ENCODE measurements at places on chromosomes 13 and 19.

DNA sequence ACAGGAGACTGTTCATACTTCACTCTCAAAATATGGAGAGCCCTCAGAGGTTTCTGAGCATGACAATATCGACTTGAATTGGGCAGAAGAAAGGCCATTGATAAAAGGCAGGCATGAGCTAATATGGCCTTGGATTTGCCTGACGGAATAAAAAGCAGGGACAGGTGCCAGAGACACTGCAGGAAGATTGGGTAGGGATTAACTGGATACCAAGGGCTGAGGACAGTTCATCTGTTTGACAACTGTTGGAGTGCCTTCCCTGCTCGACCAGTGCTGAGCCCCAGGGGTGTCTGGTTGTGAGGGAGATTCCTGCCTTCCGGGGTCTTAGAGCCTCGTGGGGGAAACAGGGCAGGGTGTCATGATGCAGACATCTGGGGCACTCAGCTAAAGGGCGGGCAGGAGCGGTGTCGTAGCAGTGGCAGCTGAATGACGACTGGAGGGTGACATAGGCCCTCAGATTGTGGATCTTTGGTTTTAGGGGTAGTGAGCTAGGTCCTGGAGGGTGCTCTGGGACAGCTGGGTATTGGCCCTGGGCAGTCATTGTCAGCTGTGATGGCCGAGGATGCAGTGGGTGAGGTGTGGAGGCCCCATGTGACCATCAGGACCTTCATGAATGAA, 12.3 kb downstream of the GATAD2A start:
- DNase-seq: no peak

DNA sequence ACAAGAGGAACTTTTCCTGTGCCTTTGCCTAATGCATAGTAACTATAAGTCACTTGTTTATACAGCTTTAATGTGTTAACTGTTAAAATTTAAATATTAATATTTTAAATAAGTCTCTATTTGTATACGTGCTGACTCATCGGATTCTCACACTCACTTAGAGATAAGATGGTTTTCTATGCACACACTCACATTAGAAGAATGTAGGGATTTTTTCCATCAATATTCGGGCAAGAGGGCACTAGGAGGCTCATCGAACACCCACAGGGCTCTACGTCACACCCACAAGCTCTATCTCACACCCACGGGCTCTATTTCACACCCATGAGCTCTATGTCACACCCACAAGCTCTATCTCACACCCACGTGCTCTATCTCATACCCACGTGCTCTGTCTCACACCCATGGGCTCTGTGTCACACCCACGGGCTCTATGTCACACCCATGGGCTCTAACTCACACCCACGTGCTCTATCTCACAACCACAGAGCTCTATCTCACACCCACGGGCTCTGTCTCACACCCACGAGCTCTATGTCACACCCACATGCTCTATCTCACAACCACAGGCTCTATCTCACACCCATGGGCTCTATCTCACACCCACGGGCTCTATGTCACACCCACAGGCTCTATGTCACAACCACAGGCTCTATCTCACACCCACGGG, 73.4 kb downstream of the COL4A2 start:
- DNase-seq: no peak

GRCh38 chr13:62210951-62211350, 795.3 kb upstream of the PCDH20 start:
- no peak for DNase-seq

- peak; percentile 67 for DNase-seq
Measured at GRCh38 chr19:57664269-57665127, 4.2 kb upstream of the ZSCAN4 start.

DNA sequence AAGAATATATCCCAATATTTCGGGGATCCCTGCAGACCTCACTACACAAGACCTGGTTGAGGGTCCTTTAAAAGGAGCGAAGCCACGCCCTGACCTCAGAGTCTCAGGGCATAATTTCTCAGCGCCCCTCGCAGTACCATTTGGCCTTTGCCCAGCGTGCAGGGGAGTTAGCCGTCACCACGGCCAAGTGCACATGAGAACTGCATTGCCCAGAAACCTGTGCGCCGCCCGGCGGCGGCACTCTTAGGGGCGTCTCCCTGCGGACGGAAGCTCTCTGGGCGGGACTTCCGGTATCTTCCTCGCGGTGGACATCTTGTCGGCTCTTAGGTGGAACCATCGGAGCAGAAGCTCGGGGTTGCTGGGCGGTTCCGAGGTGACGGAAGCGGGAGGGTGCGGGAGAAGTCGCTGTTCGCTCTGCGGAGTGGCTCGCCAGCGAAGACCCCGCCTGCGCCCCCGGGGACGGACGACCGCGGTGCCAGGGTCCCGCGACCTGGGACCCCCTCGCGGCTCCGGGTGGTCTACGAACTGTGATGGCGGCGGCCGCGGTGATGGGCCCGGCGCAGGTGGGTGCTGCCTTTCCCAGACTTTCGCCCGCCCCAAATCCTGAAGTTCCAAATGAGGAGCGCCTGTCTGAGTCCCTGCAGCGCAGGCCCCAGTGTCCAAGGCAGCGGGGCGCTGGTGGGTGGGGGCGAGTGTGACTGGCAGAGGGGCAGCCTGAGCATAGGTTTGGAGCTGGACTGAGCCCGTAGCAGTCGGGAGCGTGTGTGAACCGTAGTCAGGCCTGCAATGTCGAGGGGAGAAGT, at the start of gene ZNF134:
Gene ZNF134 (plus strand): TSS at position 302 of the 803 bp plus-strand sequence. CDS start 5,227 bp downstream, outside the sequence.
- peak; percentile 93 for DNase-seq

- no peak for DNase-seq
Measured at GRCh38 chr13:80430561-80430960, 89.6 kb upstream of the SPRY2 start.

- DNase-seq: no peak
Measured at GRCh38 chr13:98068521-98068920, 74.4 kb upstream of the FARP1 start.

DNA sequence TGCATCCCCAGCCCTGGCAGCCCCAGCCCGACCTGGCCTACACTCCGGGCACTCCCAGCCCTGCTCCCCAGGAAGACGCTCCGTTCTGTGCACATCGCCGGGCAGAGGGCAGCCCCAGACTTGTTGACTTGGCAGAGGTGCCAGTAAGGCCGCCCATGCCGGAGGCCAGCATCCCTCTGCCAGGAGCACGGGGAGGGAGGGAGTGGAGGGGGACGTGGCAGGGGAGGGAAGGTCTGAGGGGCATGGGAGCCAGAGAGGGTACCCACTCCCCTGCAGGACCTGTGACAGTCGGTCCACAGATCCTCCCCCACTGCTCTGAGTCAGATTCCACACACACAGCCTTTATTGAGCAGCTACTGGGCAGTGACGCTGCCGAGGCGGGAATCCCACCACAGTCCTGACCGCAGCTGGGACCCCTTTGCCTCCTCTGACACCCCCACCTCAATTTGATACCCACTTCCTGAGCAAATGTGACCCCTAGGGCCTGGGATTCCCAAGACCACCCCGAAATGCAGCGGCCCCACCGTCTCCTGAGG, 1.9 kb upstream of the NKPD1 start:
- DNase-seq: no peak

DNA sequence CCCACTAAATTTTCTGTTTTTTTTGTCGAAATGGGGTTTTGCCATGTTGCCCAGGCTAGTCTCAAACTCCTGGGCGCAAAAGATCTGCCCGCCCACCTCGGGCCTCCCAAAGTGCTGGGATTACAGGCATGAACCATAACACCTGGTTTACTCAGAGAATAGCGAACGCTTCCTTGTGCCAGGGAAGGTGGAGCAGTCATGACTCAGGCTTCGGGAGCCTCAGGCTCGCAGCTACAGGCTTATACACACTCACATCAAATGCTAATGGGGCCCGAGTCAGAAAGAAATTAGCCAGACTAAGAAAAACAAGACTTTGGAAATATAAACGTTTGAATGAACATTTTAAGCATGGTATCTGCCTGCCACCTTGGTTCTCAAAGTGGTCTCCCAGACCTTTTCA, 11.0 kb upstream of the TPT1 start:
- DNase-seq: no peak

- DNase-seq: peak; percentile 47
Measured at GRCh38 chr19:46745521-46746280, at the start of gene FKRP. Gene FKRP, plus strand, starts transcription at chr19:46746057. Its CDS starts 9,394 bp downstream, at chr19:46755451.

DNA sequence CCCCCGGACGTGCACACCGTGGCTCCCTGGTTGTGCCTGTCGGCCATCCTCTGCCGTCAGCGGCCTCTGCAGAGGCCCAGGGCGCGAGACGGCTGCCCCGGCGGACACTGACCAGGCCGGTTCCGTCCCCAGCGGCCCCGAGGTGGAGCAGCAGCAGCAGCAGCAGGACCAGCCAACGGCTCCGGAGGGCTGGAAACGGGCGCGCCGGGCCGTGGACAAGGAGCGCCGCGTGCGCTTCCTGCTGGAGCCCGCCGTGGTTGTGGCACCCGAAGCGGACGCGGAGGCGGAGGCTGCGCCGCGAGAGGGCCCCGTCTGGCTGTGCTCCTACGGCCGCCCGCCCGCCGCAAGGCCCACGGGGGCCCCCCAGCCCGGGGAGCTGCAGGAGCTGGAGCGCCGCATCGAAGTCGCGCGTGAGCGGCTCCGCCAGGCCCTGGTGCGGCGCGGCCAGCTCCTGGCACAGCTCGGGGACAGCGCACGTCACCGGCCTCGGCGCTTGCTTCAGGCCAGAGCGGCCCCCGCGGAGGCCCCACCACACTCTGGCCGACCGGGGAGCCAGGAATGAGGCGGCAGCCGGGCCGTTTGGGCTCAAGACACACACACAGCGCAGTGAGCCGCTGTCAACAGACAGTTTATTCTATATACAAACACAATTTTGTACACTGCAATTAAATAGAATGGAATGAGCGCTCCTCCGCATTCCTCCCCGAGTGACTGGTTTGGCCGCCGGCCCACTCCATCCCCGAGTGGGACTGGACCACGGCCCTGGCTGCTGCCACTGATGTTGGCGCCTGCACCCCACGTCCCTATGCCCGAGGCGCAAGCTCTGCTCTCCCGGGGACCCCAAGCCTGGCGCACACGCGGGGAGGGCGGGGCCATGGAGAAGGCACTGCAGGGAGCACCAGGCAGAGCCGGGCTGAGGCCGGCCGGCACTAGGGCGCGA, 9.1 kb downstream of the GRIN3B start:
- no peak for DNase-seq

GRCh38 chr13:100130092-100130491, 41.2 kb downstream of the PCCA start:
- no peak for DNase-seq

DNA sequence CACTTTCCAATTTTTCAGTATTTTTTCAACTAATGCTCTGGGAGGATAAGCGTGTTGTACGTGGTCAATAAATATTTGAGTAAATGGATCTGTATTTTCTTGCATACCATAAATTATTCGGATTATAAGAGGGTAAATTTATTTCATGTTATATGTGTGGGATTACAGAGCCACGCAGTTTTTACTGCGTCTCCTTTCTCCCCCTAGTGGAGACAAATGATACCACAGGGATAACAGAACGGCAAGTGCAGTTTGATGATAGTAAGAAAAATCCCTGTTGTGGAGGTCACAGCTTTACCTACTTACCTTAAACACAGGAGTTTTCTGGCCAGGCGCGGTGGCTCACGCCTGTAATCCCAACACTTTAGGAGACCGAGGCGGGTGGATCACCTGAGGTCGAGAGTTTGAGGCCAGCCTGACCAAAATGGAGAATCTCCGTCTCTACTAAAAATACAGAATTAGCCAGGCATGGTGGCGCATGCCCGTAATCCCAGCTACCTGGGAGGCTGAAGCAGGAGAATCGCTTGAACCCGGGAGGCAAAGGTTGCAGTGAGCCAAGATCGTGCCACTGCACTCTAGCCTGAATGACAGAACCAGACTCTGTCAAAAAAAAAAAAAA, 16.8 kb downstream of the MBD3L2B start:
- DNase-seq: no peak

- no peak for DNase-seq
Measured at GRCh38 chr19:29383696-29384095, 142.1 kb upstream of the VSTM2B start.

GRCh38 chr19:50384685-50385535, 763 bp downstream of the POLD1 start:
- DNase-seq: no peak

GRCh38 chr13:104105418-104106355, 1039.5 kb upstream of the SLC10A2 start:
- no peak for DNase-seq

- DNase-seq: no peak
Measured at GRCh38 chr19:33374236-33374714, 766 bp downstream of the CEBPG start.

- no peak for DNase-seq
Measured at GRCh38 chr19:2244486-2244885, 4.6 kb upstream of the AMH start.

GRCh38 chr19:6087074-6087571, 23.2 kb downstream of the RFX2 start:
- no peak for DNase-seq

DNA sequence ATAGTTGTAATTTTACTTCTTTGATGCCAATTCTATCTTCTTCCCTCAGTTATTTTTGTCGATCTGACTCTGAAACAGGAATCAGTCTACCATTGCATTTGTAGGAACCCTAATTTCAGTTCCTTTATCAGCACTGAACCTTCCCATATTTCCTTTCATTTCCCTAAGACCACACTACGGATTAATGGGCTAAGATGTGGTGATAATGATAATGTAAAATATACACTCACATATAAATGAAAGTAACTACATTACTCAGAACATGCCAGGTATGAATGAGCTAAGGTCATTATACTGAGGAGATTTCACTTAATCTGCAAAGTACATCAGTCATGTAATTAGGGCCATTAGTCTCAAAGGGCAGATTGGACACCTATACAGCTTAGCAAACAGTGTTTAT, 60.2 kb upstream of the RFC3 start:
- DNase-seq: no peak

- DNase-seq: no peak
Measured at GRCh38 chr19:37999309-38000213, 92.6 kb downstream of the SIPA1L3 start.

- no peak for DNase-seq
Measured at GRCh38 chr19:2327773-2328400, 499 bp downstream of the LSM7 start.

- DNase-seq: peak; percentile 61
Measured at GRCh38 chr19:6481541-6482342, at the start of gene DENND1C. Gene DENND1C, minus strand, starts transcription at chr19:6481787. Its CDS starts 92 bp downstream, at chr19:6481695.

DNA sequence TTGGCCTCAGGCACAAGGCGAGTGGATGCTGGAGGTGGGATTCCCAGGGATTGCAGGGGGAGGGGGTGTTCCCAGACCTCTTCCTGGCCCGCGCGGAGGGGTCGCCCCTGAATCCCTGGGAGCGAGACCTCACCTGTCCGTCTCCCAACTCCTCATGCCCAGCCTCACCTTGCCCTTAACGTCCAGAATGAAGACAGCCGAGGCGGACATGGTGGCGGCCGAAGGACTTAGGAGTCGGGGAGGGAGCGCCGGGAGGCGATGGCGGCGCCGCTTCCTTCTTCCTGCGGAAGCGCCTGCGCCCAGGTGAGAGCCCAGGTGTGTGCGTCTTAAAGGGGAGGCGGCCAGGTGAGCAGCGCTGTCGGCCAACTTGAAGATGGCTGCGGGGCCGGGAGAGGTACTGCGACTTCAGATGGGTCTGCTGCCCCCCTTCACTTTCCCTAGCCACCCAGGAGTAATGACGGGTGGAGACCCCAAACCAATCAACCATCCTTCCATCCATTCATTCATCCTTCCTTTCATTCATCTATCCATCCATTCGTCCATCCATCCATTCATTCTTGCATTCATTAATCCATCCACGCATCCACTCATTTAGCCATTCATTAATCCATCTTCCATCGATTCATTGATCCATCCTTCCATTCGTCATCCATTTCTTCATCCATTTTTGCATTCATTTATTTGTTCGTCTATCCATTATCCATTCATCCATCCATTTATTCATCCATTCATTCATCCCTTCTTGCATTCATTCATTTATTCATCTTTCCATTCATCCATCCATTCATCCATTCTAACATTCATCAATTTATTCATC, at the start of gene AP1M2:
Gene AP1M2 (minus strand): TSS at position 291 of the 817 bp plus-strand sequence. CDS start 81 bp downstream, at position 210.
- DNase-seq: peak; percentile 81
